NCI-H1105 (cell line): ENCODE measurements at places on chromosomes 1 and 21.

DNA sequence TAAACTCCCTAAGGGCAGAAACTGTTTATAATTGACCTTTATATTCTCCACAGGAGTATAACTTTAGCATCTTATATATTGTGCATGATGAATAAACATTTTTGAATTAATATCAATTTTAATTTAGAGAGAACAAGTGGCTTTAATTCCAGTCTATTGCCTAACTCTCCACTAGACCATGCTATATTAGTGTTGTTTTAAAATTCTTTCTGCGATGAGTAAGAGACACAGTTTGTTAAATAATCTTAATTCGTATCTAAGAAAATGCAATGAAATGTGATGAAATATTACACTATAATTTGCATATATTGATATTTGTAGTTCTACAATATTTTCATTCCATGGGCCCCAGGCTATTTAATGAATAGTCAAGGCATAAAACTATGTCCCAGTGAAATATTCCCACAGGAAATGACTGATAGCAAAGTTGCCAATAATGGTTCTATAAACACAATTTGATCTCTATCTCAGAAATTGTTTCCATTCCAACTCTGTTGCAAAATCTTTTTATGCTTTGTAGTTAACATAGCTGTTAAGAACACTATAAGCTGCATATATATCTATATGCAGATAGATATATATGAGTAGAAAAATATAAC is 2.9 kb upstream of the SYDE2 start:
- DNase-seq, result no peak

- DNase-seq, result no peak
Observed at GRCh38 chr21:46180778-46181391, 3.4 kb downstream of the SPATC1L start.

DNA sequence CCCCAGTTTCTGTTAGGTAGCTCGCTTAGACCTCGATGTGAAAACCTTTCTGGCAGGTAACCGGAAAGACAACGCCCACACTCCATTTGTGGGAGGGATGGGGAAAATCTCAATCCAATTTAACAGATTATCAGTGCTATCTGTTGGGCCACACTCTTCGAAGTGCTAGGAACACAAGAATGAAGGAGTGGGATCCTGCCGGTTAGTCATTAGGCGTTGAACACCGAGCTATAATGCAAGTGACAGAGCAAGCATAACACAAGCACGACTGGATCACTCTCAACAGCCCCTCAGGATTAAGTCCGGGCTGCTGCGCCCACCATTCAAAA is 531 bp downstream of the SNIP1 start:
- DNase-seq, result no peak

GRCh38 chr1:201916649-201917249 is 28.1 kb downstream of the SHISA4 start:
- peak; percentile 50 for DNase-seq

DNA sequence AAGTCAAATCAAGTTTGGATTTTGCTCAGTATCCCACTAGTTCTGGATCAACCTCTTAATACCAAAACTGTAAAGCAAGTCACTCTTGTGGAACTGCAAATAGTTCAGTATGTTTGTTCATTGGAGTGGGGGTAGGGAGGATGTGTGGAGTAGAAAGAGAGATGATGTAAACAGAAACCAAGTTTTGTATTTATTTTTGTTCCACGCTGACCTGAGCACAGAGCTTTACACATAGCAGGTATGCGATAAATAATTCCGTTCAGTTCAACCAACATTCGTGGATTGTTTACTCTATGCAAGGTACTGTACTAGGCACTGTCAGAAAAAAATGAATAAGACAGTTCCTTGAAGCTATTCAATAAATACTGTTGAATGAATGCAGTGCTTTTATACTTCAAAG is 4.5 kb upstream of the ZNF644 start:
- DNase-seq, result no peak

DNA sequence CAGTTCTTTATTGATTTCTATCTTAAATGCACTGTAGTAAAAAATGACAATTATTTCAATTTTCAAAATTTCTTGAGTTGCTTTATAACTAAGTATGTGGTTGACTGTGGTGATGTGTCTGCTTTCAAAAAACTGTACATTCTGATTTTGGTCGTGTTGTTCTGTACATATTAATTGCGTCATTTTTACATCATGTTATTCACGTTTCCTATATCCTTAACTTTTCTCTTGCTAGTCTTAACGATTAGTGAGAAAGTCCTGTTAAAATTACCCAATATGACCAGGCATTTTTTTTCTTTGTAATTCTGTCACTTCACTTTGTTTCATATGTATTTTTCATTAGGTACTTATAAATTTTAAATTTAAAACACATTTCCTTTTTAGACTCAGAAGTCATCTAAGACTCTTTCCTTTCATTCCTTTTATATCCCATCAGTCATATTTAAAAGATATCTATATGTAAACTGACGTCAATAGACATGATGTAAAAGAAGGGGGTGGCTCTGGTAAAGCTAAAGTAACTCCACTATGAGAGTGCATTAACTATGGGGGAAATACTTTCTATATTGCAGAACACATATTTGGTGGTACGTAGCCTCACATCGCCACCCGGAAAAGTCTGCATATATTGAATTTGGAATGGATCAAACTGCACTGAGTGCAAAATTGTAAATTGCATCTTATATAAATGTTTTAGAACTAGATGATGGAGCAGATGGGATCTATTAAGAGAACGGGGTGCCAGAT is 1.1 kb upstream of the COA6 start:
- DNase-seq, result no peak

DNA sequence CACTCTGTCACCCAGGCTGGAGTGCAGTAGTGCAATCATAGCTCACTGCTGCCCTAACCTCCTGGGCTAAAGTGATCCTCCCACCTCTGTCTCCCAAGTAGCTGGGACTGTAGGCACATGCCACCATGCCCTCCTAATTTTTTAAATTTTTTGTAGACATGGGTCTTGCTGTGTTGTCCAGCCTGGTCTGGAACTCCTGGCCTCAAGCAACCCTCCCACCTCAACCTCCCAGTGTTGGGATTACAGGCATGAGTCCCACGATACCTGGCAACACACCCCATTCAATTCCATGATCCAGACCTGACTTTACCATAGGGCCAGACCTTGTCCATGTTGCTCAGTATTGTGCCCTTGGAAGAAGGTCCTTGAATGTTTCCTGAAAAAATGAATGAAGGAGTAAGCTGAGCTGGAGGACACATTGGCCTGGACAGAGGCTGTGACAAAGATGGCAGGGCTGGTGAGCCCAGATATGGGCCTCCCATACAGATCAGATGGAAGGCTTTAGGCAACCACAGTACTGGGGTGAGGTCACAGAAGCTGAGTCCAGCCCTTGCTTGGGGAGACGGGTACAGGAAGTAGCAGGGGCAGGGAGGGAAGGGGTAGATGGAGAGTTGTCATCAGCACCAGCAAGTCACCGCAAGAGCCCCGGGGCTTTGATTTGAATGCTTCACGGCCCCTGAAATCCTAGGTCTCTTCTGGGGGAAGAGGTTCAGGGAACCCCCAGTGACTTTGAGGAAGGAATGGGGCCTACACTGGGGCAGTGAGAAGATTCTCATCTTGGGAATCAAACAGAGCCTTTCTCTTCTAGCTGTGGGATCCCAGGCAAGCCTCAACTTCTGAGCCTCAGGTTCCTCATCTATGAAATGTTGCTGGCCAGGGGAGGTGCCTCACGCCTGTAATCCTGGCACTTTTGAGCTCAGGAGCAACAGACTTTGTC is 40.1 kb upstream of the DMBX1 start:
- no peak for DNase-seq

- DNase-seq, result no peak
Observed at GRCh38 chr1:209630383-209631225, 21.6 kb downstream of the LAMB3 start.

- DNase-seq, result no peak
Observed at GRCh38 chr1:21741206-21741605, 41.7 kb downstream of the USP48 start.

- no peak for DNase-seq
Observed at GRCh38 chr1:23692308-23692871, 784 bp downstream of the RPL11 start.

GRCh38 chr1:14565090-14565489 is 33.4 kb upstream of the KAZN start:
- no peak for DNase-seq

DNA sequence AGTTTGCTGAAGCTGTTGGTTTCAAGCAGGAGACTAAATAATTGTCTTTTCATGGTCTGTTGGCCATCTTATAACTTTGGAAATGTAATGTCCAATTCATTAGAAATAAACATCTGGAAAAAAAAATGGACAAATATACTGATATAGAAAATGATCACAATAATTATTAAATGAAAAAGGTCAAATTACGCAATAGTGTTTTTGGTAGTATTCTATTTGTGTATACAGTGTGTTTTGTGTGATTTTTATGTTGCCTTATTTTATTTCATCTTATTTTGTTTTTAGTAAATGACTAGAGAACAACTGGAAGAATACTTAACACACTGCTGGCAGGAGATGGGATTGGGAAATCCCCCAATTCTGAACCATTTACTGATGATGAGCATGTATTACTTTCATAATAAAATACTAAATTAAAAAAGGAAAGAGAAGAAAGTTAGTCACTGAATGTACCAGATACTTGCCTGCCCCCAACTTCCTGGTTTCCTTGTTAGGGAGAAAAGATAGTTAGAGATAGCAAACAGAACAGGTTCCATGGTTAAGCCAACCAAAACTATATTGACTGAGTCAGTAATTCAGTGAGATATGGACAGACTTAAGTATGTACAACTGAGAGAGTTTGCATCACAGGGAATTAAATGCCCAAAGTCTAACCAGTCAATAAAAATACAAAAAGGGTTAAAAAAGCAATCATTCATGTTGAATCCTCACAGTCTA is 24.0 kb upstream of the SAMD13 start:
- DNase-seq, result no peak

GRCh38 chr1:39132505-39133339 is 71.8 kb upstream of the MACF1 start:
- DNase-seq, result no peak
